ENCODE measurements at places on chromosomes 16 and 17.

DNA sequence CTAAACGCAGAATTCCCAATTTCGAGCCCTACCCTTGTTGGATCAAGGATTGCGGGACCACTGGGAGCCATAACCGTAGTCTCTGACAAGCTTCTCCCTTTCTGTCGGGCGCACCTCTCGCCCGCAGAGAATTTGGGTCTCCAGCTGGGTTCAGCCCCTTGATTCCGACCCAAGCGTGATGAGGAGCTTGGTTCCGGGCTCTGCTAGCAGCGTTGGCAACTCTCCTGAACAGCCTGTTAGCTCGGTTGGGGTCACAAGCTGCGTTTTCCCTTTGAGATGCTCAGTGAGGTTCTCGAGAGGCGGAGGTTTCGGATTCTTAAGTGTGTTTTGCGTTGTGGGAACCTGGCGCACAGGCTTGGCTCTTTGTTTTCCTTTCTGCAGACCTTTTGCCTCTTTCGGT lies 655 bp downstream of the ATXN1L start:
- no peak for DNase-seq

GRCh38 chr16:16163571-16163970 lies 59.7 kb downstream of the ABCC6 start:
- no peak for DNase-seq

GRCh38 chr17:3754458-3755334 lies 31.0 kb downstream of the HASPIN start:
- no peak for DNase-seq

- no peak for DNase-seq
Observed at GRCh38 chr16:87671715-87672270, 69.5 kb downstream of the JPH3 start.

DNA sequence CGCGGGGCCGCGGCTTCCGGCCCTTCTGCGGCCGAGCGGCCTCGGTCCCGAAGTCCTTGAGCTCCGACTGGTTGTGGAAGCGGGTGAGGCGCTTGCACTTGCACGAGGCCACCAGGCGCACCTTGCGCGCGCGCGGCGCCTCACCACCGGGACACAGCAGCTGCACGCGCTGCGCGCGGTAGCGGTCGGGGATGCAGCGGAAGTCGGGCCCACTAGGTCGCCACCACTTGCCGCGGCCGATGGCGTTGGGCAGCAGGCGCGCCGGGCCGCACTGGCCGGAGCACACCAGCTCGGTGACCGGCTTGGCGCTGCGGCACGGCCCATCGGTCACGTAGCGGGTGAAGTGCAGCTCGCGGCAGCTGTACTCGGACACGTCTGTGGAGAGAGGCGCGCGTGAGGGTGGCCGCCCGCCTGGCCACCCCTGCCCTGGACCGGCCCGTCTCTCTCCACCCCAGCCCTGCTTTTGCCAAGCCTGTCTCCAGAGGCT lies 3.2 kb downstream of the SOST start:
- no peak for DNase-seq

GRCh38 chr17:75087558-75088453 lies at the start of gene SLC16A5:
SLC16A5 (plus strand) TSS chr17:75087954; CDS start chr17:75093637, 5,683 bp downstream.
- no peak for DNase-seq

DNA sequence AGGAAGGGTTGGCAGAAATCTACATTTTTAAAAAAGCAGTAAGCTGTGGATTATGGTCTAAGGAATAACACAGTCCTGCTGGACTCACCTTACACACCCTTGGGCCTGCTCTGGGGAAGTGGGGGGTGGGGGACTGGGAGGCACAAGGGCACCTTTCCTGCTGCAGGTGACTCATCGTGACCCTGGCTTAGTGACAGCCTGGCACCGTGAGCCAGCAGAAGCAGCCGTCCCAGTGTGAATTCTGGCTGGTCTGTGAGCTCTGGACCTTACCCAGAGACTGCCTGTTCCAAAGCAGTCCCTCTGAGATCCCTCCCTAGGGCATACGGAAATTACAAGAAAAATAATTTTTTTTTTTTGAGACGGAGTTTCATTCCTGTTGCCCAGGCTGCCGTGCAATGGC lies 4.2 kb upstream of the CRK start:
- no peak for DNase-seq

- DNase-seq: no peak
Observed at GRCh38 chr16:74020095-74020670, 276.4 kb upstream of the PSMD7 start.

- DNase-seq: no peak
Observed at GRCh38 chr16:86059253-86060171, 160.6 kb downstream of the IRF8 start.

DNA sequence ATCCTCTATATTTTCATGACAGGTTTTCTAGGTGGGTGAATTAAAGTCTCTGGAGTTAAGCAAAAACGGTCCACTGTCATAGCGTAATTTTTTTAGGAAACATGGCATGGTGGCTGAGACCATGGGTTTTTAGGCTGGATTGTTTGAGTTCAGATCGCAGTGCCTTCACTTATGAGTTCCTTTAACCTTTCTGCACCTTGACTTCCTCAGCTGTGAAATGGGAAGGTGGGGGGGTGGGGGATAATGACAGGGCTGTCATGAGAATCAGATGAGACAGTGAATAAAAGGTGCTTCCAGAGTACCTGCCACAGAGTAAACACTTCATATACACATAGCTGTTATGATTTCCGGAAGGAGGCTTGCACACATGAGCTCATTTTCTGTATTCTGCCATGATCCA lies 11.8 kb downstream of the PRCD start:
- no peak for DNase-seq

DNA sequence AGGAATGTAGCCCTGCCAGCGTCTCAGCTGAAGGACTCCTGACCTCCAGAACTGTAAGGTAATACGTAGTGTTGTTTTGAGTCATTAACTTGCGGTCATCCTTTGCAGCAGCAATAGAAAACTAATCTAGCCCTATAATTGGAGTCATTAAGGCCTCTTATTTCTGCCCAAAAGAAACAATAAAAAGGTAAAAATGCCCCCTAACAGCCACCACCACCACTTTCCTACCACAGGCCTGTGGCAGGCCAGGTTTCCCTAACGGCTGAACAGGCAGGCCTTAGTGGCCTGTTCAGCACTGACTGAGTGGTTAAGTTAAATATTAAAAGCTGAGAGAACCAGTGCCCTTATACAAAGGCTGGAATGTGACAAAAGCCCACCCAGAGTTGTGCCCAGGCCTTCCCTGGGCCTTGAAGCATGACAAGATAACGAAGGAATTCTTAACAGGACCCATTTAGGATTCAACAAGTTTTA lies 286.5 kb upstream of the ERCC4 start:
- DNase-seq: no peak

- DNase-seq: no peak
Observed at GRCh38 chr16:7271486-7271885, 61.2 kb upstream of the RBFOX1 start.

GRCh38 chr17:17055286-17056155 lies 13.3 kb downstream of the MPRIP start:
- DNase-seq: no peak

DNA sequence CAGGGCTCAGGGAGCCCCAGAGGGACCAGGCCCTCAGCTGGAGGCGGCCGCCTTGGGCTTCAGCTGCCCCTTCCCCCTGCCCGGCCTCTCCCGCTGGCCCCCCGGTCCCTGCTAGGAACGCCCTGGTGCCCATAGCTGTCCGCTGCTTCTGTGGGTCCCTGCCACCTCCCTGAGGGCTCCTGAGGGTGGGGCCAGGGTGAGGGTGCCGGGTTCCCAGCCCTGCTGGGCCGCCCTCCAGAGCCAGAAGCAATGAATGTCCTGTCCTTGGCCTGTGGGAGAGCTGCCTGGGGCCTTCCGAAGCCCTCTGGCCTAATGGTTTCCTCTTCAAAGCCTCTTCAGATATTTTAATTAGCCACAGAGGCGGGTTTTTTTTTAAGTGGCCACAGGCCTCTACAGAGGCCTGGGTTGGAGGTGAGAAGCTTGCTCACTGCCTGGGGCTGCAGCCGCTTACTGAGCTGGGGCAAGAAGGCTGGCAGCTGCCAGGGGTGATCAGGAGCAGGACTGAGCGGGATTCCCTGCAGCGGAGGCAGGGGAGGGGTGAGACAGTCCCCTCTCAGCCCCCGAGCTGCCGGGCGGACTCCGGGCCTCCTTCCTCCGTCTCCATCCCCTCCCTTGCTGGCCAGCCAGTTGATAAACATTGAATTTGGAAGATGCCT lies 9.9 kb downstream of the CENPX start:
- DNase-seq: no peak

DNA sequence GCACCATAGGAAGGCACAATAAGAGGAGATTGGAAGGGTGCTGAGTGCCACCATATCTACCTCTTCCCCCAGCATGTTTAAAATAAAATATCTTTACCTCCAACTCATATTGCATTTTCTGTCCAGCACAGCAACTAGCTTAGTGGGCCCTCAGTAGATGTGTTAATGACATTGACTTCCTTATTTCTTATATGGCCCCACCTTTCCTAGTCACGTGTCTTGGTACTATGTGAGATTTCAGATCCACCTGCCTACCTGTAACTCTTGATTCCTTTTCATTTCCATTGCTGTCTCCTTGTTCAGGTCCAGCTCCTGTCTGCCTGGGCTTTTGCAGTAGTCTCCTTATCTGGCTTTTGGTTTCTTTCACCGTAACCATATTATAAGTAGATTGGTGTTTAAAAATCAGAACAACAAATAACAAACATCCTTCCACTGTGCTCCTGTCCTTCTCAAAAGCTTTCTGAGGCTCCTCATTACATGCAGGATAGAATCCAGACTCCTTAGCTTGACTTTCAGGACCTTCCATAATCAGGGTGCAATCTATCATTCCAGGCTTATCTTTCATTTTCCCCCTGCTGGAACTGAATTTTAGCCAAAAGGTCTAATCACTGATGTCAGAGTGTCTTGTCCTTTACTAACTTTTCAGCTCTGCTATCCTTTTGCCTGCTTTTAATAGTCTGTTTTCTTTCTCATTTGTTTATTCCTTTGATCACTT lies 71.3 kb downstream of the FTO start:
- no peak for DNase-seq

DNA sequence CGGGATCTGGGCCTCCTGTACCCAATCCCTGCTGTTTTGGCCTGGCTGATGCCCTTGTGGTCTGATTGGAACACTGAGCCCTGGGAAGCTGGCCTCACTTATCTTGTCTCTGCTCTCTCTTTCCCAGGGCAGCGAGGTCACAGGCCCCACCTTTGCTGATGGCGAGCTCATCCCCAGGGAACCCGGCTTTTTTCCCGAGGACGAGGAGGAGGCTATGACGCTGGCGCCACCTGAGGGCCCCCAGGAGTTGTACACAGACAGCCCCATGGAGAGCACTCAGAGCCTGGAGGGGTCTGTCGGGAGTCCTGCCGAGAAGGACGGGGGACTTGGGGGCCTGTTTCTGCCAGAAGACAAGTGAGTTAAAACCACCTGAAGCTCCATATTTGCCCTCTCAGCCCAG lies 126.0 kb downstream of the RAB11FIP4 start:
- DNase-seq: no peak

DNA sequence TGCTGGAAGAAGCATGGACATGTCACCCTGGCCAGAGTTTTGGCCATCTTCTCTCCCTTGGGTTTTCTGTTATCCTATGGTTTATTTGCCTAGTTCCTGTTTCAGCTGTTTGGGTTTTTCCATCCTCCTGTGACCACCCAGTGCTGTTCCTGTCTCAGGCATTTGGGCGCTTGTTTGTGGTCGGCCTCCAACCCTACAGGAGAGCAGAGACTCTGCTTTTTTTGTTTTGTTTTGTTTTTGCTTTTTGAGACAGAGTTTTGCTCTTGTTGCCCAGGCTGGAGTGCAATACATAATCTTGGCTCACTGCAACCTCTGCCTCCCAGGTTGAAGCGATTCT lies 3.3 kb upstream of the ZC3H7A start:
- no peak for DNase-seq

DNA sequence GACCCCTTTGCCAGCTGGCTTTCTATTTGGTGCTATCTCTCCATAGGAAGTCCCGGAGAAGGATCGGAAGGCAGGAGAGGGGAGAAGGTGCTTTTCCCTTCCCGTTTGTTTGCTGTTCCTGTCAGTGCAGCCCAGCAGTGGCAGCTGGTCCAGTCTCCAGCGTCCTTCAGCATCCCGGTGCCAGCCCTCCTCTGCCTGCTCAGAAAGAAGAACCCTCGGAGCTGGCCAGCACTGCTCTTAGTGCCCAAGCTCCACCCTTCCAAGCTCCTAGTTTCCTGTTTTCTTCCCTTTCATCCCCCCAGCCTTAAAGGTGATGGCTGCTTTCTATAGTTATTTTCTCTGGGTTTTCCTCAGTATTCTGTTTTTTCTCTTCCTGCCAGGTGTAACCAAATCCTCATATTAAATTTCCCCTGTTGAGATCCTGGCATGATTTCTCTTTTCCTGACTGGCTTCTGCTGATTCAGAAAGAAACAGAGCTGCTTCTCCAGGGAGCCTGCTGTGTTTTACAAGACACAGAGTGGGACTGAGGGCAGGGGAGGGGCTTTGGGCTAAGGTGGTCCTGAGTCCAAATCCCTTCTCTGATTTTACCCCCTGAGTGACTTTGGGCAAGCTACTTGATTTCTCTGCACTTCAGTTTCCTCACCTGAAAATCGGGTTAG lies 186.8 kb downstream of the COPRS start:
- DNase-seq: no peak

DNA sequence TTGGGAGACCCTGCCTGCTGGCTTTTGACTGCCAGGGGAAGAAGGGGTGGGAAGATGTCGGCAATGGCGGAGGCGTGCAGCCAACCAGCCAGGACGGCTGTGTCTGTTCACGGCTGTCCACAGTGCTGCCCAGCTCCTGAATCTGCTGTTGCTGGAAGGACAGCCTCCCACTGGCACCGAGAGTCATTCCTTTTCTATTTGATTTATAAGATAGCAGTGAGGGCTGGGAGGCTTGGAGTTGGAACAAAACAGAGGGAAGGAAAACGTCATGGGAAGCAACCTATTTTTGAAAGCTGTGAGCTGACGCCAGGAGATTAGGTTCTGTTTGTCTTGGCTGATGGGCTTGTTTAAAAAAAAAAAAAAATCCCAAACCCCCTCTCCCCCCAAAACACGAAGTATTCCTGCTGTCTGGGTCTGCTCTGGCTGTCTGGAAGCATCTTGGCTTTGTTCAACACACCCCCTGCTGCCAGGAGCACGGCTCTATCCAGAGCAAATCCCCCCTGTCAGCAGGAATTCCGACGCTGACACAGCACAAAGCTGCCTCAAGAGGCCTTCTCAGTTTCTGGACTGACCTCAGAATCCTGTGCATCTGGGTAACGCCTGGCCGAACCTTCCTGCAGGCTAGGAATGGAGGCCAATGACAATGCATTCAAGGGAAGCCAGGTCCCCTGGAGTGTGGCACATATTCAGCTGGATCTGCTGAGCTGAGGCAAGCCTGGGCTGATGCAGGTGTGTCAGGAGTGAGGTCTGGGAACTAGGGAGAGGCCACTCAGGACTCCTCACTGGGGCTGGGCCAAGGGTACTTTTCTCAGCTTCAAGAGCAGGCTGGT lies 41.0 kb upstream of the SREBF1 start:
- DNase-seq: no peak

Measured in DMS 273 treated with DMSO at 0.1 percent for 48 hours (cell line).